ENCODE measurements at places on chromosomes 4 and X.

DNA sequence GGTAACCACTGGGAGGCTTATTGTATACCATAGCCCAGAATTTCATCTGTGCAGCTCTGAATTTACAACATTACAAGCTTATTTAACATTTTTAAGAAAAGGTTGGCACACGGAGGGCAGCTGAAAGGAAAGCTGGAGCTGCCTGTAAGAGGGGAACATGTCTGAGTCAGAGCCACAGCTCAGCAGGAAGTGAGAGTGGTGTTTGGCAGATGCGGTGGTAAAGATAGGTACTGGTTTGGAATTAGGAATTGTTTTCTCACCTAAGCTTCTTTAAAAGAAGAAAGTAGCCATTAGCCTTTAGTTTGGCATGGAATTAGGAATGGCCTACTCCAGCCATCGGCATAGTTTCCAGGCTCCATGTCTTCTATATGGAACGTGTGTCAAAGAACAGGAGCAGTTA lies 172.5 kb upstream of the ANXA3 start:
- DNase-seq = no peak

- DNase-seq = no peak
These were observed 46.7 kb downstream of the IRF2 start for GRCh38 chr4:184427687-184428086.

DNA sequence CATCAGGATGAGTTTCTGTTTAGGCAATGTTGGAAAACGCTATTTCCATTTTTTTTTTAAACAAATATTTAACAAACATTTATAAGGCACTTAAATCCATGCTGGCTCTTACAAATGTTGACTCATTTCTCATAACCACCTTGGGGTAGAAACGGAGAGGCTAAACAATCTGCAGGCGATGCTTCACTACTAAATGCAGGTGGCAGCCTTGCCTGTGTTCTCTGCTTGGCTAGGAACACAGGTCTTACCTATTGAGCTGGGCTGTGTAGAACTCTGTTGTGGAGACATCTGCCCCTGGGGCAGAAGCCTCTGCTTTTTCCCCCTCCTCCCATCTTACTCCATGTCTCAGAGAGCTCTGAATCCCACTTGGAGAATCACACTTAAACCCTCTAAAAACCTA lies 1.4 kb upstream of the CXCL1 start:
- no peak for DNase-seq

DNA sequence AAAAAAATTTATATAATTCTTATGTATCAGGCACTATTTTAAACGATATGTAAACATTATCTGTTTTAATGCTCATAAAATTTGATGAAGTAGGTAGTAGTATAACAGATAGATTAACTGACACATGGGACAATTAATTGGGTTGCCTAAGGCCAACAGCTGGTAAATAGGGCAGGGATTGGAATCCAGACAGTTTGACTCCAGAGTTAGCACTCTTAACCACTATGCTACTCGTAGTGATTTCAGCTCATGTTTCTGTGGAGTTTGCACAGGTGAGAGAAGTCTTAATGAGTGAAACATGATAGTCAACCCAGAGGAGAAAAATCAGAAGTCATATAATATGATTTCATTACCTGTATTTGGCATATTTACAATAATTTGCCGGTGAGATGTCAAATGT lies 126.0 kb upstream of the WDFY3 start:
- DNase-seq = no peak

- DNase-seq = no peak
These were observed 551.2 kb upstream of the PABPC5 start for GRCh38 chrX:90883479-90883878.

Measured in testis (tissue), 5 donors.